Stimulated activated CD8-positive, alpha-beta memory T cell treated with anti-CD3 and anti-CD28 coated beads, Interleukin-2, amount 100 ng/mL, for 1 hour (primary cell): ENCODE measurements at places on chromosomes 2 and 18.

DNA sequence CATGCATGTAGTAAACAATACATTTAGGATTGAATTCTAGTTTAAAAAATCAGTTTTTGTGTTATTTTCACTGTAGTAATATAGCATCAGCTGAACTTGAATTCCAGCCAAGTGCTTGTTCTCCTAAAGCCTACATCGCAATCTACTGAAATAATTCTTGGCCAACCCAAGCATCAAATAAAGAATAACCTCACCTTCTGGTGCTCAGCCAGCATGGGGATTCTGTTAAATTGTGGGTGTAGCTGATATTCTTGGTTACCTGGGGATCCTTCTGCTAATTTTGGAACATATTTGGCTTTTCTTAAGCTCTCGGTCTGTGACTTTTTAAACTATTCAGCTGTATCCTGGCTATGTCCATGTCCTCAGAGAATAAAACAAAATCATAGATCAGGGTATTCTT lies 248.8 kb downstream of the NRXN1 start:
- no peak for DNase-seq

- DNase-seq: no peak
Measured at GRCh38 chr2:238515377-238515776, 88.7 kb downstream of the ASB1 start.

GRCh38 chr2:127599211-127599610 lies 46.7 kb upstream of the GPR17 start:
- no peak for DNase-seq

DNA sequence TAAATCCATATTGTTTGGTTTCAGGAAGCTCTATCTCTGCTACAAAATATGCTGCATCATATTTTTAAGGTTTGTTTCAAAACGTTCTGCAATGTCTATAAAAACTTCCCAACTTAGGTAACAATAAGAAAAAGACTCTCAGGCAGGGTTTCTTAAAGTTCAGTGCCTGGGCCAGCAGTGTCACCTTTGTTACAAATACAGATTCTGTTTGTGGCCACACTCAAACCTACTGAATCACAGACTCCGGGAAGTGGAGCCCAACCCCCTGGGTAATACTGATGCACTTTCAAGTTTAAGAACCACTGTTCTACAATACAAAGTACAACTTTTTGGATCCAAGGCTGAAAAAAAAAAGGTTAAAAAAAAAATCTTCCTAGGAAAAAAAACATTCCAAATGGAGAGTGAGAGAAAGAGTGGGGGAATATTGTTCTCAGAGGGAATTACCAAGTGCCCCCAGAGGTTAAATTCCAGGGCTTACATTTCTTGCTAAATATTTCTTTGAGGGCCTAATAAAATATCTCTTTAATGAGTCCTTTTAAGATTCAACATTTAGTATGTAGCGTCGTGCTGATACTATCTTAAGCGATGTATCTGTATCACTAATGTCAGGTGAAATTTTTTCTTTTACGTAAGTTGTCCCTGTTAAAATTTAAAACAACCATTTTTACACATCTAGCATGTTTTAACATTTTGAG lies 476.7 kb downstream of the TXNL1 start:
- DNase-seq: no peak

- DNase-seq: no peak
Measured at GRCh38 chr18:47791461-47791985, 138.9 kb downstream of the SMAD2 start.

DNA sequence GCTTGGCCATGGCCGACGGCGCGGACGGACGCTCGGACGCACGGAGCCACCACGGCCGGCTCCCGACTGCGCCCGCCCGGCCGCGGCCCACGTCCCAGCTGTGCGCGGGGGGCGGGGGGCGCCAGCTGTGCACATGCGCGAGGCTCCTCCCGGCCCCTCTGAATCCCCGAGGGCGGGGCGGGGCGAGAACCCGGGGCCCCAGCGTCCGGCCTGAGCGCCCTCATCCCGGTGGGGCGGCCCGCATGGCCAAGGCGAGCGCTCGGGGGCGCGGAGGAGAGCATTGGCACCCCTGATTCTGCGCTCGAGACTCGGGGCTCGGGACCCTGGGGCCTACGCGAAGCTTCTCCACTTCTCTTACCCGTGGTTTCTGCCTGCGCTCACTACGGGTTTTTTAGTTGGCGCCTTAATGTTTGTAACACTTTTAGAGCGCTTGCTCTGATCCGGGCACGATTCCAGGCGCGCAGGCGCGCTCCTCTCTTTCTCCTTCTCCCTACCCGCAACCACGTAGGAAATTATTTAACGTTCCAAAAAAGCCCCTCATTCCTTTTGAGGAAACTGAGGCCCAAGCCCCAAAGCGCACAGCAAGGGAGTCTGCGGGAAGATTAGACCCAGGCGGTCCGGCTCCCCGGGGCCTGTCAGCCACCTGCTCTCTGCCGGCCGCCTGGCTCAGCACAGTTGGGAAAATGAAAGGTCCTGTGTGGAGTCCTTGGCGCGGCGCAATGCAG lies at the start of gene PXDN:
TSS of gene PXDN (minus strand) at position 70 of the 725 bp plus-strand sequence. CDS start at position 10, 60 bp downstream.
- DNase-seq: no peak

GRCh38 chr2:230931556-230932231 lies 6.7 kb upstream of the GPR55 start:
- DNase-seq: no peak

GRCh38 chr2:86787736-86788135 lies 3.0 kb downstream of the CD8A start:
- DNase-seq: no peak

GRCh38 chr2:138028538-138028937 lies 64.3 kb downstream of the HNMT start:
- DNase-seq: no peak

DNA sequence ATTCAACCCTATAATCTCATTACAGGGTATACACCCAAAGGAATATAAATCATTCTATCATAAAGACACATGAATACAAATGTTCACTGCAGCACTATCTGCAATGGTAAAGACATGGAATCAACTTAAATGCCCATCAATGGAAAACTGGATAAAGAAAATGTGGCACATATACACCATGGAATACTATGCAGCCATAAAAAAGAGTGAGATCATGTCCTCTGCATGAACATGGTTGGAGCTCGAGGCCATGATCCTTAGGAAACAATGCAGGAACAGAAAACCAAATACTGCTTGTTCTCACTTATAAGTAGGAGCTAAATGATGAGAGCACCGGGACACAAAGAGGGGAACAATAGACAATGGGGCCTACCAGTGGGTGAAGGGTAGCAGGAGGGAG lies 88.5 kb upstream of the CD226 start:
- no peak for DNase-seq

DNA sequence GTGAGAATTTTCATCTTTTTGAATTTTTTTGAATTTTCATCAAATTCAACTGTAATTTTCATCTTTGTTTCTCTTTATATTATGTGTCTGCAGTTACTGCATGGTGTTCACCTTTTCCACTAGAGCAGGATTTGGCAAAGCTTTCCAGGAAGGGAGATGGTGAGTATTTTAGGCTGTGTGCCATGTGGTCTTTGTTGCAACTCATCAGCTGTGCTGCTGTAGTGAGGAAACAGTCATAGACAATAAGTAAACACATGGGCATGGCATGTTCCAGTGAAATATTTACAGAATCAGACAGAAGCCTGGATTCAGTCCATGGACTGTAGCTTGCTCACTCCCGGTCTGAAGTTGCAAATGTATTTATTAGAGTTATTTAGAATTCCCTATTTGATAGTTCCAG lies 120.4 kb downstream of the DCDC2C start:
- no peak for DNase-seq

DNA sequence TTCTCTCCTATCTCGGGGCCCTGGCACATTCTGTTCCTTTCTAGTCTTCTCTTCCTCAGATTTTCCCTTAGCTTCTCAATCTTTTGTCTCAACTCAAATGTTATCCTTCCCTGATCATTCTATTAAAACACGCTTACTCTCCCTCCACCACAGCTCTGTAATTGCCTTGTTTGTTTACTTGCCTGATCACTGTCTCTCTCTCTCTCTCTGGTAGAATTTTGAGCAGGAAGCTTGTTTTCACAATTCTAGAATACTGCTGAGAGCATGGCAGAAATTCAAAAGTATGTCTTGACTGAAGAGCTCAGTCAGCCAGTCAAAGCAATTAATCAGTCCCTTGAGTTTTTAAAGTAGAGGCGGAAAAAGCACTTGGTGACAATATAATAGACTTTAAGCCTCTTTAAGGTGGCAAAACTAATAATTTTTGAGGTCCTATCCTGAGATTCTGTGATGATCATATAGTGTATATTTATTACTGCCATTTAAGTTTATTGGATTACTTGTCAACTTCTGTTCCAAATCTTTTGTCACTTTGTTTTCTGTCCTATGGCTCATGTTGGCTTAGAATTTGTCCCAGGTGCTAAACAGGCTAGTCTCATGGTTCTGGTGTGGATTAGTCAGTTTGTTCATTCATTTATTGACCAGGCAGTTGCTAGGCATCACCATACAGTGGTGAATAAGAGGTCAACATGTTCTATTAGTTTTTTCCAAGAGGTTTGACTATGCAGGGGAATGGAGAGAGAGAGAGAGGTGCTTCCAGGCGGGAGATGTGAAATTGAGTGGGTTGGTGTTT lies 2.3 kb downstream of the PSMD1 start:
- no peak for DNase-seq

DNA sequence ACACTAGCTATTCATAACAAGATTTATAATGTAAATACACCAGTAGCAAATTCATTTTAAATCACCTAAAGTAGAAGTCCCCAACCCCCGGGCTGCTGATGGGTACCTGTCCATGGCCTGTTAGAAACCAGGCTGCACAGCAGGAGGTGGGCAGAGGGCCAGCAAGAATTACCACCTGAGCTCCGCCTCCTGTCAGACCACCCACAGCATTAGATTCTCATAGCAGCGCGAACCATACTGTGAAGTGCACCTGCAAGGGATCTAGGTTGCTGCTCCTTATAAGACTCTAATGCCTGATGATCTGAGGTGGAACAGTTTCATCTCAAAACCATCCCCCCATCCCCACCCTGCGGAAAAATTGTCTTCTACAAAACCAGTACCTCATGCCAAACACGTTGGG lies 71.3 kb downstream of the KANSL1L start:
- DNase-seq: no peak
